ENCODE measurements at places on chromosomes 4 and X.
A peak's percentile ranks its signal among the peaks of the same experiment; 100 is the strongest.

DNA sequence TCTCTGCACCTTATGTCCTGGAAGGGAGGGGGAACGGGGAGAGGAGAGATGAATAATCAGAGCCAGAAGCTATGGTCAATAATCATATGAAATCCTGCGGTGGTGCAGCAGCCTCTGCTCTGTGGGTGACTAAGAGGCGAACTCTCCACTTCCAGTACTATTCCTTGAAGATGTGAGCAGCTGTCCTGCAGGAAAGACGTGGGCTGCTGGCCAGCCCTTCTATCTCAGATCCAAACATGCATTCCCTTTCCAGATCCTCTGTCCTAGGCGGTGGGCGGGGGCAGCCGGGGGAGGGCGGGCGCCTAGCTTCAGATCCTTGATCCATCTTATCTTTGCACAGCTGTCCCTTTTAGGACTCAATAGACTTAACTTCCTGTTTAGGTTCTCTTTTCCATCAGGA, 34.5 kb downstream of the SPINK2 start:
- DNase-seq = no peak

DNA sequence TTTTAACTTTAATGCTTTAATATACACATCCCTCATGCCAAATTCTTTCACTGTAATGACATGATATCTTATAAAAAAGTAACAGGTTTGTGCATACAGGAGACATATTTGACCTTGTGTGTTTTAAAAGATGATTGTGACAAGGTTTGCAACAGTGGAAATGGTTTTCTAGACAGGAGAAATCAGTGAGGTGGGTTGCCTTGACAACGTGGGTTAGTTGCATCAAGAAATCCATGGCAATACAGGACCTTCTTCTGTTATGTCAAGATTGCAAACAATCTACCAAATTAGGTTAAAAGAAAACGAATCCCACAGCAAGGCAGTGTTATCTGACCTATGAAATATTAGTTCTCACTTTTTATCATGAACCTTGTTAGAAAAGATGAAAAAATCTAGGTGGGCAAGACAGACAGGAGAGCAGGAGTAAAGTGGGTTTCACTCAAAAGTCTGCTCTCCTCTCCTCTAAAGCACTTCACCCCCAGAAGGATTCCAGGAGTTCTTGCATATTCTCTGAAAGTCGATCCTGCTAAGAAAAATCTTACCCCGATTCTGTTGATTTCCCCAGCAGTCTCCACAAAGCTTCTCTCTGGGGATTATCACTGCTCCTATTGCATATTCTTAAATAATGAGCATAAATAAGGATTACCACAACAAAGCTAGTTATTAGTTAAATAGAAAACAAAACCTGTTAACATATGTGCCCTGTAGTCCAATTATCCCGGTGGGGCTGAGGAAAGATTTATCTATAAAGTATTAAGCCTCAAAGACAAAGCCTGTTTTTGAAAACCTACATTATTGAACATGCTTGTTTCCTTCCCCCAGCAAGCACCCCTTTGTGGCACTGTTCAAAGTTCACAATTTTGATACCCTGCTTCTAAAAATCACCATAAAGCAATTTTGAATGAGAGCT, 71.0 kb downstream of the TMA16 start:
- DNase-seq = no peak

GRCh38 chrX:137930533-137930932, 364.6 kb downstream of the ZIC3 start:
- DNase-seq = no peak

GRCh38 chr4:102141842-102142241, 203.4 kb downstream of the SLC39A8 start:
- DNase-seq = no peak

- DNase-seq = no peak
Observed at GRCh38 chrX:74523224-74523623, 91.2 kb downstream of the RLIM start.

DNA sequence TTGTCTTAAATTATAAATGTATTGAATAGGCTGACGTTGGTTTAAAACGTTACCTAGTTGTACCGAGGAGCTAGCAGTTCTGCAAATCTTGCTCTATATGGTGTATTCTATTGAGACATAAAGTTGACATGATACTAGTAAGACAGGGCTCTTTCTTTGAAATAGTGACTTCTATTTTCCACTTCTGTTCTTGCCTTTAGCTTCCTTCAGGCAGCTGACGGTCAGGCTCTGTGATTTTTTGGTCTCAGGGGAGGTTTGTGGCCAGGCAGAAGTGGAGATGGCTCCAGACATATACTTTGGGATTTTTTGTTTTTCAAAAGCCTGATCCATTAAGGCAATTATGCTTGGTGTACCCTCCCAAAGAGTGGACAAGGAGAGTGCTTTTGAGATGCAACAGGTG, 95.2 kb downstream of the SLC34A2 start:
- no peak for DNase-seq

GRCh38 chr4:118751629-118752323, 66.6 kb downstream of the METTL14 start:
- DNase-seq = no peak

GRCh38 chrX:102154900-102155805, 624 bp downstream of the BEX5 start:
- no peak for DNase-seq

DNA sequence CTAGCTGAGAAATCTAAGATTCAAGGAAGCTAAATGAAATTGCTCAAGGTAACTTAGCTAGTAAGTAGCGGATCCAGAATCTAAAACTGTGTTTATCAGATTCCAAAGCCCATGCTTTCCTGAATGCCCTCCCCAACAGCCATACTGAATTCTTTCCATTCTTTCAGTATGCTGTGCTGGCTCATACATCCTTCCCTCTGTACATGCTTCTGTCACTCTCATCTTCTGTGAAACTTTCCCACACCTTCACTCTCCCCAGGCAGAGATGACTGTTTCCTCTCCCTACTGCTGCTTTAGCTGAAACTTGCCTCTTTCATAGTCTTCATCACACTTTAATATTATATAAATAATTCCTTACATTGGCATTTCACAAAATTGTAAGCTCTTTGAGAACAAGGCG, 39.3 kb upstream of the SMARCAD1 start:
- DNase-seq = no peak

- no peak for DNase-seq
Observed at GRCh38 chr4:60611762-60612496, 588.2 kb upstream of the ADGRL3 start.

DNA sequence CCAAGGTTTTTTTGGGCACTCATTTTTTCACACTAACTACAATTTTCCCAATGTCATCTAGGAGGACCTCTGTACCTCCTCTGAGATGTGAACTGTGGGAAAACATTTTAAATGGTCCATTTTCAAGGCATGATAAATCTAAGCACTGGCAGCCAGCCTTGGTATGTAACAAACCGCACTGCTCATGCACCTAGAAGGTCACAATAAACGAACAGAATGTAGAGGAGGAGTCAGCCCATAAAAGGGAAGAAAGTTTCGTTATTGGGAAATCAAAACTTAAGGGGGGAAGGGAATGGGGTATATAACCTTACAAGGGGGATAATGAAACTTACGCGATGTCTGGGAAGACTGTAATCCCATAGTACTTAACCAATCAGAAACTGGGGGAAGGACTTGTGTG, 16.4 kb downstream of the COX18 start:
- no peak for DNase-seq

DNA sequence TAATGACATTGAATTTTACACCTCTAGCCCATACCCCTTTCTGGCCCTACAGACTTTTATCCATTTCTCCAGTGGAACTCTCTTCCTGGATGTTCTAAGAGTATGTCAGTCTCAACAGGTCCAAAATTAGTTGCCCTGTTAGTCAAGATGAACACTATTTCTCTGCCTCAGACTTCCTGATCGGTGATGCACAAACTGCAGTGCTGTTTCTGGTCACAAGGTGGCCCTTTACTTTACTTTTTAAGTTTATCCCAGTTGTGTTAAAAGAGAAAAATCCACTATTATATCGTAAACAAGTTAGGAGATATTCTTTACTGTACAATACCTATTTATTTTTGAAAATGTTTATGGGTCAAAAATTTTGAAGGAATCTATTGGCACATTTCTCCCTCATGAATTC, 13.1 kb downstream of the TCEAL7 start:
- peak; percentile 5 for DNase-seq

GRCh38 chr4:7887436-7887835, 52.2 kb downstream of the AFAP1 start:
- DNase-seq = no peak

- DNase-seq = no peak
Observed at GRCh38 chrX:47501226-47502074, 18.4 kb upstream of the ZNF41 start.

- no peak for DNase-seq
Observed at GRCh38 chrX:107715331-107716117, 60.1 kb downstream of the TSC22D3 start.
